ENCODE measurements at places on chromosomes 13 and 19. TPM values are rescaled to one million over a fixed set of nuclear protein-coding genes. Genes with fewer than 3 reads are reported as not detected.

Gene WDR62
- 17.7 TPM for total RNA-seq

Gene ZNF460
- 45.8 TPM for total RNA-seq

Gene SIGLEC6
- total RNA-seq, result not detected

Gene KCNRG
- not detected for total RNA-seq

Gene ZNF177
- 0.43 TPM for total RNA-seq

Gene NOTCH3
- not detected for total RNA-seq

Gene OR7D2
- 0.17 TPM for total RNA-seq

Gene PABPC3
- total RNA-seq, result 1.3 TPM

Gene SCGB2B2
- 0.46 TPM for total RNA-seq

Gene TNNT1
- not detected for total RNA-seq
